ENCODE measurements at places on chromosomes 2 and 18. TPM values are rescaled to one million over a fixed set of nuclear protein-coding genes. Genes with fewer than 3 reads are reported as not detected.

Gene CLEC4F
- 2.9 TPM for polyA plus RNA-seq

Gene SALL3
- polyA plus RNA-seq = under 0.01 TPM

Gene PDE11A
- 1.5 TPM for polyA plus RNA-seq

Gene SLC9A4
- polyA plus RNA-seq = 0.04 TPM

Gene MC5R
- polyA plus RNA-seq = 0.66 TPM

Gene HES6
- polyA plus RNA-seq = 24.4 TPM

Gene HTR2B
- 6.7 TPM for polyA plus RNA-seq

Gene TPGS2
- polyA plus RNA-seq = 69.5 TPM

Gene CYTIP
- 20.4 TPM for polyA plus RNA-seq

Gene SULT1C4
- polyA plus RNA-seq = 18.0 TPM

Gene GPR35
- 118 TPM for polyA plus RNA-seq

Gene CAPN14
- polyA plus RNA-seq = 0.13 TPM

Gene IL1RN
- polyA plus RNA-seq = 0.39 TPM

Gene SCN3A
- polyA plus RNA-seq = 5.5 TPM

Gene TOGARAM2
- 2.1 TPM for polyA plus RNA-seq

Gene INHA
- 1.2 TPM for polyA plus RNA-seq

Gene RPIA
- polyA plus RNA-seq = 28.3 TPM

Gene SCG2
- 82.8 TPM for polyA plus RNA-seq

Gene DSC2
- polyA plus RNA-seq = 65.2 TPM

Gene TEKT4
- not detected for polyA plus RNA-seq

Gene REG3A
- polyA plus RNA-seq = 1.4 TPM

Gene TUBA4B
- polyA plus RNA-seq = not detected

Gene ADGRF3
- 0.73 TPM for polyA plus RNA-seq

Gene EFR3B
- polyA plus RNA-seq = 6.2 TPM

Gene CSRNP3
- 4.4 TPM for polyA plus RNA-seq

Gene SLC23A3
- polyA plus RNA-seq = 6.2 TPM

Gene EMILIN1
- 49.1 TPM for polyA plus RNA-seq

Gene SLC38A11
- polyA plus RNA-seq = 15.4 TPM

Gene MTIF2
- 35.3 TPM for polyA plus RNA-seq

Gene DCC
- polyA plus RNA-seq = 0.58 TPM

Gene ANTXR1
- 29.6 TPM for polyA plus RNA-seq

Gene RBM43
- 5.0 TPM for polyA plus RNA-seq

Gene CTNNA2
- 7.5 TPM for polyA plus RNA-seq

Gene ANKRD30BL
- 0.09 TPM for polyA plus RNA-seq

Gene LOXHD1
- 0.49 TPM for polyA plus RNA-seq

Gene AQP12B
- 10.6 TPM for polyA plus RNA-seq
